ENCODE measurements at places on chromosomes 3 and 15.
A peak's percentile ranks its signal among the peaks of the same experiment; 100 is the strongest.

DNA sequence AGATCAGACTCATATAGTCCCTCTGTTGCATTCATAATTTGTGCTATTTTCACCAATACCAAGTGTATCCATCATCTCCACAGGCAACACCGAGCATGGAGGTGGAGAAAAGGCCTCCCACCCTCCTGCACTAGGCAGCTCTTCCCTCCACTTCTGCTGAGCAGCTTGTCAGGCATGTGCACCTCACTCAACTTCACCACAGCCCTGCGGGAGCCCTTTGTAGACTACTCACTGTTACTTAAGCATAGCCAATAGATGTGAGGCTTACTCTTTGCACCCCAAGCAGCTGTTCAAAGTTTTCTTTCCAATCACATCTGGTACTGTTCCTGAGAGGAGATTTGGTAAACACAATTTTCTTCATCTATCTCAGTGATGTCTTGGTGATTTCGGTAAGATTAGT is 16.9 kb upstream of the GUCA1C start:
- DNase-seq, result no peak

- DNase-seq, result peak; percentile 66
Observed at GRCh38 chr3:96813820-96814650, at the start of gene EPHA6. TSS of gene EPHA6 (plus strand) at chr3:96814594.

DNA sequence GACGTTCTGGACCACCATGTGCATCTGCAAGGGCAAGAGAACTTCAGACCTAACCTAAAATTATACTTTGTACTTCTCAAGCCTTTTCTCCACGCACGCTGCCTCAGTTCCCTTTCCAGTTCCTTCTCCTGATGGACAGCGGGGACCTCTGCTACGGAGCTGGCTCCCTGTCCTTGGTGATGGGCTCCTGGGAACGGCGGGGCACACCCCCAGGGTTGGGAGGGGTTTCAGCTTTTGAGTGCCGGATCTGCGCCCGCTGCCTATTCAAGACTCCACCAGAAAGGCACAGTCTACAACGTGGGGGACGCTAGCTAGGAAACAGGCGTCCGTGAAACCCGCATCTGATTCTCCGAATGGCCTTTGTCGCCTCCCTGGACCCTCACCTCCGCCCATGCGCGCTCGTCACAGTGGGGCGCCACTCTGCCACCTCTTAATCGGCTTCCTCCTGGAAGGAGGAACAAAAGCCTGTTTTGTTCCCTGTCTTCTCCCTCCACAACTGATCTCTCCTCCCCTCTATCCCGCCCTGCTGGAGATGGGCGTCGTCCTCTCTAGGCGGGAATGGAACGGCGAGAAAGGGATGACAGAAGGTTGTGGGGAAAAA is 2.2 kb downstream of the GPR149 start:
- DNase-seq, result no peak

DNA sequence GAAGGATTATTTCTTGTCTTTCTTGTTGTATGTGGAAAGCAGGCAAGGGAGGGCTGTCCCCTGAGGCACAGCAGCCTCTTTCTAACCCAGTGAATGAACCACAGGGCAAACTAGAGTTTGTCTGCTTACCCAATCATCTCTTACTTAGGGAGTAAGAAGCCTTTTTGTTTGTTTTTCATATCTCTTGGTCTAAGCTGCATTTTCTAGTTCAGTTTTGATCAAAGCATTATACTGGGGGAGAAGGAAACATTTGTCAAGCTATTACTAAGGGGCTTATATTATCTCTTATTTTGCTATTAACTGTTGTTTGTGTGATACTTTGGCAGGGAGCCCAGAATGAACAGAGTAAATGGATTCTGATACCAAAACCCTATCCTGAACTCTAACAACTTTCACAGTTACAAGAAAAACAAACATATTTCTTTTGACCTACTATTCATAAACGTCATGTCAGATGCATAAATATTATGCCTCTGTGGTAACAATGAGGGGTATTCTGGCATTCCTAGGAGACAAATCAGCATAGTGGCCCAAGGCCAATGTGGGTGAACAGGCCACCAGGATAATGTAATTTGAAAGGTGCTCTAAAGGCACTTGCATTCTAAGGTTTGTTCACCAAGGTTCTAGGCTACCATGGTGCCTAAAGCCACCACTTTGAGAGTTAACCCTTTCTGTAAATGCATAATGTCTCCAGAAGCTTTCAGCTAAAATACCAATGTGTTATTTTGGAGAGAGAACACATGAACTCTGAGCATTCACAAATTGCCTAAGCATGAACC is 271.6 kb upstream of the ZPLD1 start:
- peak; percentile 94 for DNase-seq

DNA sequence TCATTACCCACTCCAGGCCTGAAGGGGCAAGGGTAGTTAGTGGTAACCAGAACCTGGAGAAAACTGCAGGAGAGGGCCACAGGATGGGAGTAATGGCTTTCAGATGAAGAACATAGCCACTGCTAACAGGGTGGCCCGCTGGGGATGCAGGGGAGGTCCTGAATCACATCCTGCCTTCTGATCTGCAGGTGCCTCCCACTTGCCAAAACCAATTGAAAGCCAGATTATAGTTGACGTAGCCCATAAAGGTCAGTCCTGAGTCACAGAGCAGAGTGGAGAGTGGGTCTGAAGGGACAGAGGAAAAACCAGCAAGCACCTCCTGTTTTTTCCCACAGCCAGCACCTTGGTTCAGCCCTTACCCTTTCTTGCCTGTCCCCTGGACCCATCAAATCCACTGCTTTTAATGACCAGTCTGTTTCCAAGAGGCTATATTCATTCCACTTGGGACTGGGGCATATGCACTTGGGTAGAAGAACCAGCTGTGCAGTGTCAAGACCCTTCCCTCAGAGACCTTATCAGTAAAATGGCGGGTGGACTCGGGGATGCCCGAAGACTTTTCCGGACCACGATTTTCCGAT is 646 bp upstream of the SLC35G2 start:
- DNase-seq, result peak; percentile 60

- no peak for DNase-seq
Observed at GRCh38 chr15:68184616-68185480, 20.3 kb downstream of the CALML4 start.

DNA sequence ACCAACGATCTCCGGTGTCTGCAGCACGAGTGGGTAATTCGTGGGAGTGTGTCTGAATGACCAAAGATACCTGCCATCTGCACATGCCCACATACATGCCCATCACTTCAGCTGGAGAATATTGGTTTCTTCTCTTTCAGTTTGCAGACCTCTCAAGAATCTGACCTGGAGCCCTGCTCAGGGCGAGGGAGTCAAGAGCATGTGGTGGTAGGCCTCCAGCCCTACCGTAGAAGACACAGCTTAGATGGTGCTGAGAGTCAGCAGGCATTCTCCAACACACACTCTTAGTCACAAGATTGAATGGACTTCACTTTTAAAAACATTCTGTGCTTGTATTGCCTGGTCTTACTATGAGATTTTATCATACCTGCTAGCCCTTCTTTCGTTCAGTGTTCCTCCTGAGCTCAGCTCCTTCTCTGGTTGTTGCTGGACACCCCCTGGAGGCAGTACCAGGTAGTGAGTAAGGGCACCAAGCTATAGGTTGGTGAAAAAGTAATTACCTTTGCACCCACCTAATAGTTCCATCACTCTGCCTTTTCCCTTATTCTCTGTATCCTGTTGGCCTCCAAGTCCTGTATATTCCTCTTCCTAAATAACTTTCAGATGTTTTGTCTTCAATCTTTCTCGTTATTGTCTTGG is 252.0 kb downstream of the CACNA2D3 start:
- no peak for DNase-seq

DNA sequence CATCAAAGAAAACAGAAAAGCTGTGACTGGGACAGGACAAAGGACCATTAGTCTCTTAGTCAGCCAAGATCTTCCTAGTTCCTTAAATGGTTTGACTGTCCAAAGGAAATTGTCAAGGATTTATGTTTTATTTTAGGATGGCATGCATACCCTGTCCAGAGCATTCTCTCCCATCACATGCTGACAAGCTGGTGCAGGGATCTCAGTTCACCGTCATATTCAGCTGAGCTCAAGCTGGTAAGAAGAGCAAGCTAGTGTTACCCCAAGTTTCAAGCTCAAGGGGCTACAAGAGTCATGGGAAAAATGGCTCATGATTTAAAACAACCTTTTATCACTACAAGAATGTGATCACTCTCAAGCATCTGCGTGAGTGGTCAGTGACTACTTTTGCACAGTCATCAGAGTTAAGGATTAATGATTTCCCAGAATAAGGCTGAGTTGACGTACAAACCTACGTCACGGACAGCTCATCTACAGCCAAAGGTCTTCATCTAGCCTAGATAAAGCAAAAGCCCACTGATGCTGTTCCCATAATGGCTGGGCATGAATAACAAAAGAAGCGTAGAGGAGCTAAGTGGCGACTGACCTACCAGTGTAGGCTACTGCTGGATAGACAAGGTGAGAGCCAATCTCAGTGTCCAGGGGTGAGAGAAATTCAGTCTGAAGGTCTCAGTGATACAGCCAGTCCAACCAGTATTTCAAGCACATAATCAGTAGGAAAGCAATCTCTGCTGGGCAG is 157.5 kb downstream of the GABRB3 start:
- DNase-seq, result peak; percentile 24

- peak; percentile 84 for DNase-seq
Observed at GRCh38 chr3:100993309-100993708, at the start of gene ABI3BP. TSS of gene ABI3BP (minus strand) at chr3:100993421. CDS start at chr3:100993384, 37 bp downstream.

DNA sequence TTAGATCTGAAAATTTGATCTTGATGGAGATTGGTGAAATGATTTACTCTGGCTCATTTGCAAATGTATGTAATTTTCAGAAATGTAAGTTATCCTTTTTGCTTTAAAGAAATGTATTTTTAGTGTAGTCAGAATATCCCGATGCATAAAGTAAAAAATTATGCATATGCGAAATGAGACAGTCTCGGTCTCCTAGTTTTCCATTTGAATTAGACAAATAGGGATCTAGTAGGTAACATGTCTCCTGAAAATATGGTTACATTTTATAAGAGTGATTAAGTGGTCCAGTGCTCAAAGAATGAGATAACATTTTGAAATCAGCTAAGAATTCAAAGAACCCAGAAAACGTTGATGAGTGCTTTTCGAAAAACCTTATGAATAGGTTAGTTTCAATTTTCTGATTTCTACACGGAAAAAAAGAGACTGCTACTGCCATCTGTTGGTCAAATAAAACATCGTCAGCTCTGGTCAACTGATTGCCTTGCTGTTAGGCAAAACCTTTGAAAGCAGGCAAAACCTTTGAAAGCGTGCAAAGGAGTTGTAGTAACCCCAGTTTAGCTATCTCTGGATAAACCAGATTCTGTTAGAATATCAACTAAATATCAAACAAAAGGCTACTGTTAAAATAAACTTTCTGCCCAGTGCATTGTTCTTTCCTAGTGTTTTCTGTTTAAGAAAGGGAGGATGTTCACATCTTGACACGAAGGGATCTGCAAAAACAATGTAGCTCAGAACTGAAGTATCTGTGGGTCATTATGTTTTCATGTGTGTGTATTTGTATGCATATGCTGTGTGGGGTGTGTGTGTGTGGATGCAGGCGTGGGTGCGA is 59.3 kb upstream of the CHMP2B start:
- peak; percentile 84 for DNase-seq

- DNase-seq, result no peak
Observed at GRCh38 chr15:31352339-31352751, 25.7 kb downstream of the KLF13 start.

- no peak for DNase-seq
Observed at GRCh38 chr3:186258968-186259367, 103.1 kb downstream of the DGKG start.

- no peak for DNase-seq
Observed at GRCh38 chr3:149235599-149236424, 14.2 kb upstream of the CP start.

- no peak for DNase-seq
Observed at GRCh38 chr3:47133641-47134040, 30.3 kb downstream of the SETD2 start.

- no peak for DNase-seq
Observed at GRCh38 chr3:170309046-170309445, 48.5 kb upstream of the SKIL start.

GRCh38 chr3:187969581-187969950 is 184.4 kb upstream of the LPP start:
- no peak for DNase-seq

- no peak for DNase-seq
Observed at GRCh38 chr3:64988188-64988587, 300.4 kb upstream of the ADAMTS9 start.

DNA sequence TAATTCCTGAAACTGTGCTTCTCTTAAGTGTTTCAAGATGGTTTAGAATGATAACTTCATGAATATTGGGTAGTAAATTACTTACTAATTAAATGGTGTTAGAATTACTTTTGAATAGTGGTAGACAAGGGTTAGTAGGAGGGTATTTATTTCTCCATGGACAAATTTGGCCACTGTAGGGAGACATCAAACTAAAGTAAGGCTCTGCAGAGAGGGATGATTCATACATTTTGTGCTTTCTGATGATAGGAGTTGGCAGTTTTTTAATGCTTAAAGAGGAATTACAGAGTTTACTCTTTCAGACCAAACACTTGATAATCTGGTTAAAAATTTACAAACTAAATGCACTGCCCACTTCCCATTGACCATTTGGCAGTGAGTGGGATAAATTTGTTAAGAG is 127.6 kb downstream of the NAALADL2 start:
- peak; percentile 23 for DNase-seq

GRCh38 chr3:32200992-32201758 is 37.3 kb upstream of the CMTM8 start:
- no peak for DNase-seq

DNA sequence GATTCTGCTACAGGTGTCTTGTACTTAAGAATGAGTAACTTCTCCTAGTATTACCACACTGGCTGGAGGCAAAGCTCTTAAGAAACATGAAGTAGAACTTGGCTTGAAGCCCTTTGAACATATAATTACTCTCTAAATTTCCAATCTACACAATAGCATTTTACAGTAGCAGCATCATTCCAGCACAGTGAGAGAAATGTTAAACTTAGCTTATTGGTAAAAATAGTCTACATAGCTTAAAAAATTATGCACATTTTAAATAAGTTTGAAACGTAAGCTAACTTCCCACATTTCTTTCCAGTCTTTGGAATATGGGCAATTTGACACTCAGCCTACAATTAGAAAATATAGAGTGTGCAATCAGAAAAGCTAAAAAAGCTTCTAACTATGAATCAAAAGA is 32.8 kb upstream of the TOP2B start:
- DNase-seq, result no peak

DNA sequence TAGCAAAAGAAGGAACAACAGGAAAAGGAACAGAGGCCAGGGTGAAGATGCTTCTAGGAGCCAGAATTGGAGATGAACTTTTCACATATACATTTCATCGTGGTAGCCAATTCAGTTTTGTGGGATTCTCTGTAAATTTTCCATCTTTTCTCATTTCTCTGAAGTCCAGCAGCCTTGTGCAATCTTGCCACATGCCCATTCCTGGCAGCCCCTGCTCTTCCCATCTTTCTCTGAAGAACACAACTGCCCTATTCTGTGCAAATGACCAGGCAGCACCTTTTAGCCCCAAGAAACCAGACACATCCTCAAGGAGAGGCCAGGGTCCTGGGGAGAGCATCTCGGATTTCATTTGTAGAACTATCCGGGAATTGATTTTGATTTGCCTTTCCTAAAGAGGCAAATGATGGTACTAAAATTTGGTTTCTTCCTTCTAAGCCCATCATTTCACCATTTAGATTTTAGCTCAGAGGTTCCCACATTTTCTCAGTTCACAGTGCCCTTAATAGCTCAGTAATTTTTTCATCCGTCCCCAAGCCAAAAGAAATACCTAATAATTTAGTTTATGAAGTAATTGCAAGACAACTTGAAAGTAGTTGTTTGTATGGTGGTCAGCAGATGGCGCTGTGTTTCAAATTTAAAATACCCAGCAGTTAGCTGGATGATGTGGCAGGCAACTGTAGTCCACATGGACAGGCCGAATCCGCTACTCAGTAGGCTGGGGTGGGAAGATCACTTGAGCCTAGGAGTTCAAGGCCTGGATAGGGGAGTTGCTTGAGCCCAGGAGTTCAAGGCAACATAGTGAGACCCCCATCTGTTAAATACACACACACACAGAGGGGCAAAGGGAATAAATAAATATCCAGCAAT is 61.3 kb upstream of the ACKR4 start:
- DNase-seq, result peak; percentile 71

Measured in PC-3 (cell line).